Cardiac fibroblast (primary cell): ENCODE measurements at places on chromosomes 13 and 19.
A peak's percentile ranks its signal among the peaks of the same experiment; 100 is the strongest.

DNA sequence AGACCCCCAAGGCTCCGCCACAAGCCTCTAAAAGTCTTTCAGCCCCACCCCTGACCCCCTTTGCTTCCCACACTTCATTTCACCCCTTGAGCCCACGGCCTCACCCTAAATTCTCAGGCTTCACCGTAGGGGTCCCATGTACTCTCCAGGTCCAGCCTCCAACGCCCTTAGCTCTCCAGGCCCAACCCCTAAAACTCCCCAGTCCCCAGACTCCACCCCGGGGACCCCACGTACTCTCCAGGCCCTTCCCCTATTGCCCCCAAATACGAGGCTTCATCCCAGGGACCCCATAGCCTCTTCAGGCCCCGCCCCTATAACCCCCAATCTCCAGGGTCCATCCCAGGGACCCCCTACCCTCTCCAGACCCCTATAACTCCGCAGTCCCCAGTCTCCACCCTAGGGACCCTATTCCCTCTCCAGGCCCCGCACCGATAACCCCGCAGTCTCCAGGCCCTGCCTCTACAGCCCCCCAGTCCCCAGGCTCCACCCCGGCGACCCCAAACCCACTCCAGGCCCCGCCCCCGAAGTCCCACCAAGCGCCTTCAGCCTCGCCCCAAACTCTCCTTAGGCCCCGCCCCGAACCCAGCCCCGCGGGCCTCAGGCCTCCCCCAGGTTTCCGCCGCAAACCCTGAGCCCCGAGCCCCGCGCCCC, 619 bp downstream of the MED16 start:
- no peak for DNase-seq

DNA sequence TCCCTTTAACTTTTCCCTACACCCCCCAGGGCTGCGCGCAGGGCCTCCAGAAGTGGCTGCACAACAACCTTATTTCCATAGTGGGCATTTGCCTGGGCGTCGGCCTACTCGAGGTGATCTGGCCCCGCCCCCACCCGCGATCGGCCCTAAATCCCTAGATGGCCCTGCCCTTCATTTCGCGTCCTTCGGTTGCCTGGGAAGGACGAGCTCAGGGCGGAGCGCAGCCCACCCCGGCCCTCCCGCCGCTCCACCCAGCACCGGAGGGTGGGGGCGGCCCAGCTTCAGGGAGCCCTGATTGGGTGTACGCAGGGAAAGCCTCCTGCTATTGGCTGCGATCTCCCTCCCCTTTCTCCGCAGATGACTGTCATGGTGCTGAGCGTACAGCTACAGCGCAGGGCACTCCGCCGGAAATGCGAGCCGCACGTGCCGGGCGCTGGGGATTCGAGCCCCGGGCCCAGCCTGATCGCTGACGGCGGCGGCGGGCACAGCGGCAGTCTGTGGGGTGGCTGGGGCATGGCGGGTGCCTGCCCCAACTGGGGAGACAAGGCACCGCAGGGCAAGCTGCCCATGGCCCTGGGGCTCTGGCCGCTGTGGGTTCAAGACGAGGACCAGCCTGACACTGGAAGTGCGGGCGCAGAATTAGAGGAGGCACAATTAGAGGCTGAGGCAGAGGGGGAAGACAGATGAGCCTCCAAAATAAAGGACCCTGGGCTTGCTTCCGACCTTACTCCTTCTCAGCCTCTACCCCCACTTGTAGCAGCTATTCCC, 4.3 kb downstream of the CD37 start:
- peak; percentile 92 for DNase-seq

GRCh38 chr13:113119166-113119821, 3.3 kb upstream of the F10 start:
- DNase-seq, result no peak

- DNase-seq, result peak; percentile 64
Measured at GRCh38 chr13:93769101-93769500, 542.5 kb downstream of the GPC6 start.

GRCh38 chr19:40433391-40434216, 7.8 kb upstream of the SERTAD1 start:
- DNase-seq, result peak; percentile 90

DNA sequence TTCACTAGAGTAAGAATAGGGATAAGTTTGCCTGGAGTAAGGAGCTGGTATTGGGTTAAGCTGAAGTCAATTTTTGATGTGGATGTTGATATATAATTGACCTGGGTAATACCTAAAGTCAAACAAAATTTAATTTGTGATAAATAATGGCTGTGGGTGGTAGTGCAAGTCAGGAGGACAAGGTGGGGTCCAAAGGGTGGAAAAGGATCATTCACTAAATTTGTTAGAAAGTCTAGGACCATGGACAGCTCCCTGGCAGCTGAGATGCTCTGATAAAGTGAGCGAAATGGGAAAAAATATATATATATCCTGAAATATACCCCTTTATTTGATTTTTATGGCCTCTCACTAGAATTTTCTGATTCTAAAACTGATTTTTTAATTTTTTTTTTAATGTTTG, 463.5 kb downstream of the GPC6 start:
- peak; percentile 42 for DNase-seq

DNA sequence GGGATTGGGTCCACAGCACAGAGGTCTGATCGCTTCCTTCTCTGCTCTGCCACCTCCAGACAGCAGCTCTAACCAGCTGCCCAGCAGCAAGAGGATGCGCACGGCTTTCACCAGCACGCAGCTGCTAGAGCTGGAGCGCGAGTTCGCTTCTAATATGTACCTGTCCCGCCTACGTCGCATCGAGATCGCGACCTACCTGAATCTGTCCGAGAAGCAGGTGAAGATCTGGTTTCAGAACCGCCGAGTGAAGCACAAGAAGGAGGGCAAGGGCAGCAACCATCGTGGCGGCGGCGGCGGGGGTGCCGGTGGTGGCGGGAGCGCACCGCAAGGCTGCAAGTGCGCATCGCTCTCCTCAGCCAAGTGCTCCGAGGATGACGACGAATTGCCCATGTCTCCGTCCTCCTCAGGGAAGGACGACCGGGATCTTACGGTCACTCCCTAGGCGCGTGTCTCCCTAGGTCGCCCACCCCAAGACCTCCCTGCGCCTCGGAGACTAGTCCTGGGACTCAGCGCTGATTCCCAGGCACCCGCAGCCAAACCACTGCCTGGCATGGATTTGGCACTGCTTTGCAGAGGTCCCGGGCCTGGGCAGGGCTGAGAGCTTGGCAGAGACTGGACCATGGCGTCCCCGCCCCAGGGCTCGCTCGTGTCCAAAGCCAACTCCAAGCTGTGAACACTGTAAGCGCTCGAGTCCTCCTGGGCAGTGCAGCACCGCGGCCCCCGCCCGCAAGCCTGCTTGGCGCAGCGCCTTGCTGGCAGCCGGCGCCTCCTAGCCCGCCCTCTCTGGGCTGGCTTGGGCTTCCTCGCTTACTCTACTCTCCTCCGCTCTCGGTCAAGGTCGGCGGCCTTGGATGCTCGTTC, 1.5 kb downstream of the GSX1 start:
- no peak for DNase-seq

DNA sequence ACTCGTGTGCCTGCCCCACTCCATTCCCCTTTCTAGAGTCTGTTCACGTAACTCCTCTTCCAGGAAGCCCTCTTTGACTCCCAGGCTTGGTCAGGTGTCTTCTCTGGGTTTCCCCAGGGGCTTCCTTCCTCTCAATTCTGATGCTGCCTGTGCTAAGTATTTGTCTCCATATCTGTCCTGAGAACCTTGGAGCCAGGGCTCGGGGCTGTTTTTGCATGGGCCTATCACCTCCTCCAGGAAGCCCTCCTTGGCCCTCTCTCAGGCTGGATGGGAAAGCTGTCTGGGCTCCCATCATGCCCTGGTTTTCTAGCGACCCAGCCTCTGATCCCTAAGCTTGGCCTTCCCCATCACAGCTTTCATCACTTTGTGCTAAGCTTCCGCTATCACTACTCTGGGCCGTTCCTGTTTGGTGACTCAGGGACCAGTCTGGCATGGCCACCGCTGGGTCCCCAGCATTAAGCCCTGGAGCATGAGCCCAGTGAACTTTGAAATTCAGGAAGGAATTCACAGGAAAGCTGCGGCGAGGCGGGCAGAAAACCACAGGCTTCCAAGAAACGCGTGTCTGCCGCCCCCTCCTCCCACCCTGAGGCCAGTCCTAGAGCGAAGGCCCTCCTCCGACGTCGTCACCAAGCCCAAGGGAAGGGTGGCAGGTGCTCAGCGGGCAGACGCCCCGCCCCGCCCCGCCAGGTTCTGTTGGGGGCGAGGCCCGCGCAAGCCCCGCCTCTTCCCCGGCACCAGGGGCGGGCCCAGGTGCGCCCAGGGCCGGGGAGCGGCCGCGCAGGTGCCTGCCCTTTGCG, 486 bp upstream of the SPINT2 start:
- DNase-seq, result peak; percentile 70

DNA sequence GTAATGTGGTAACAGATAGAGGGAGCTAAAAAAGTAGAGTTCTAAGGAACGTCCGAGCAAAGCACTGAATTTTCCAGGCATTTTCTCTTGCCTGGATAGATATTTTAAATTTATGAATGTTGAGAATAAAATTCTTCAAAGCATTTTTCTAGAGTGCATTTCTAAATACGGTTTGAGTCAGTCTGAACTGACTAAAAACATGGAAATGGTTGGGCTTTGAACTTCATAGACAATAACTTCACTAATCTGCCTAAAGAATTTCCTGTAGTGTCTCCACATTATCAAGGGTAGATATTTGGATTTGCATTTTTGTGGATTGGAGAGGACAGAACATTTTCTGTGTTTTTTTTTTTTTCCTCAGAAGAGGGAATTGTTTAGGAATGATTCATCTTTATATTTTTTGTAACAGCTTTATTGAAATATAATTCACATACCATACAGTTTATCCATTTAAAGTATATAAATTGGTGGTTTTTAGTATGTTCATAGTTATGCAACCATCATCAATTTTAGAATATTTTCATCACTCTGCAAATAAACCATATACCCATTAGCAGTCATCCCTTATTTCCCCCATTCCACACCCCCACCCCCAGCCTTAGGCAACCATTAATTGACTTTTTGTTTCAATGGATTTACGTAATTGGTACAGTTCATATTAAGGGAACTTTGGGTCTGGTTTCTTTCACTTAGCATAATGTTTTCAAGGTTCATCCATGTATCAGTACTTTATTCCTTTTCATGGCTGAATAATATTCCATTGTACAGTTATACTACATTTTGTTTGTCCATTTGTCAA, 20.7 kb downstream of the GARRE1 start:
- DNase-seq, result peak; percentile 91

- no peak for DNase-seq
Measured at GRCh38 chr19:5231857-5232678, 108.5 kb downstream of the PTPRS start.

DNA sequence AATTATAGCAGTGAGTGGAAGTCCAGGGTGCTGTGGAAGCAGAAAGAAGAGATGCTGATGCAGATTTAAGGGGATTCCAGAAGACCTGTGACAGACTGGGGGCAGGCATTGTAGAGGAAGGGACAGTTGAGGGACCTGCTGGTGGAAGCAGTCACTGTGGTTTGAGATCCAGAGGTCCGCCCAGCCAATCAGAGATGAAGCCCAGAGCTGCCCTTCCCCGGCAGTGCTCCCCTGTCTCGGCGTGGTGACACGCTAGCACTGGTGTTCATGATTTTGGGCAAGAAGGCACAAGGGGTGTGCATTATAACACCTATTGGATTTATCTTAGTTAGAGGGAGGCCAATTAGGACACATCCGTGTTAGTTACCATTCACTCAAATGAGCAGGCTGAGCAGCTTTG, 16.1 kb downstream of the TNFRSF19 start:
- DNase-seq, result no peak

DNA sequence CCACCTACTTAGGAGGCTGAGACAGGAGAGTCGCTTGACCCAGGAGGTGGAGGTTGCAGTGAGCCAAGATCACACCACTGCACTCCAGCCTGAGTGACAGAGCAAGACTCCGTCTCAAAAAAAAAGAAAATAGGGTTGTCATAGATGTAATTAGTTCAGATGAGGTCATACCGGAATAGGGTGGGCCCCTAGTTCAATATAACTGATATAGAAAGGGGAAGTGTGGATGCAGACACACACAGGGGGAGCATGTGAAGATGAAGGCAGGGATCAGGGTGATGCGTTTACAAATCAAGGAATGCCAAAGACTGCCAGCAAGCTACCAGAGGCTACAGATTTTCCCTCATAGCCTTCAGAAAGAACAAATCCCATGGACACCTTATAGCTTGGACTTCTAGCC, 24.3 kb upstream of the EEF1AKMT1 start:
- no peak for DNase-seq

DNA sequence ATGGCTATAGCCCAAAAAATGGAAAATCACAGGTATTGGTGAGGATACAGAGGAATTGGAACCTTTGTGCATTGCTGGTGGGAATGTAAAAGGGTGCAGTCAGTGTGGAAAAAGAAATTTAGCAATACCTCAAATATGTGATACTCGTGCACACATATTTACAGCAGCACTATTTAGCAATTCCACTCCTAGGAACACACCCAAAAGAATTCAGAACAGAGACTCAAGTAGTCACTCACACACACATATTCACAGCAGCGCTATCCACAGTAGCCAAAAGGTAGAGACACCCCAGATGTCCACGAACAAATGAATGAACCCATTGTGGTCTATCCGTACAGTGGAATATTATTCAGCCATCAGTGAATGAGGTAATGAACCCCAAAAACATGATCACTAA, 114.0 kb downstream of the COL4A2 start:
- DNase-seq, result peak; percentile 53

DNA sequence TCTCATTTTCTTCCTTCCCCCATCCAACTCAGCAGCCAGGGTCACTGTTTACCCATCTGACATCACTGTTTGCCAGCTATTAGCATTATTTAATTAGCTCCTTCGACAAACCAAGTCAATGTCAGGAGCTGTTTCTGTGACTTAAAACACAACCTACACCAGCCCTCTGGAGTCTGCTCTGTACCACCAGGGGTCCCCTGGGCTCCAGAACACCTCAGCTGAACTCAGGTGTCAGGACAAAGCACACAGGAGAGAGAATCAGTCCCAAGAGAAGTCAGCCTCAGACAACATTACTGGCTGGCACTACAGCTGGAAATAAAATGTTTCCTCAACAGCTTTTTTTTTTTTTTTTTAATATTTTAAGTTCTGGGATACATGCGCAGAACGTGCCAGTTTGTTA, 45.1 kb downstream of the DCLK1 start:
- no peak for DNase-seq

DNA sequence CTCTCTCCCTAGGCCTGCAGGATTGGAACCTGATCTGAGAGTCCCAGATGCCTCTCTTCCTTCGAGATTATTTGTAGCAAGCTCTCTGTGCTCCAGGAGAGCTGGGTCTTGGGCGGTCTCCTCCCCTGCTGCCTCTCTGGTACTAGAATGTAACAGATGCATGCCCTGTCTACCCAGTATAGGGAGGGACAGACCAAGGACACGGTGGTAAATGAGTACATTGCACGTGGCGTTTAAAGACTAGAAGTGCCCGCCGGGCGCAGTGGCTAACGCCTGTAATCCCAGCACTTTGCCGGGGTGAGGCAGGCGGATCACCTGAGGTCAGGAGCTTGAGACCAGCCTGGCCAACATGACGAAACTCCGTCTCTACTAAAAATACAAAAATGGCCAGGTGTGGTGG, 11.7 kb downstream of the SLC27A1 start:
- DNase-seq, result no peak
